ENCODE measurements at places on chromosomes 13 and 19. TPM values are rescaled to one million over a fixed set of nuclear protein-coding genes. Genes with fewer than 3 reads are reported as not detected.

DNA sequence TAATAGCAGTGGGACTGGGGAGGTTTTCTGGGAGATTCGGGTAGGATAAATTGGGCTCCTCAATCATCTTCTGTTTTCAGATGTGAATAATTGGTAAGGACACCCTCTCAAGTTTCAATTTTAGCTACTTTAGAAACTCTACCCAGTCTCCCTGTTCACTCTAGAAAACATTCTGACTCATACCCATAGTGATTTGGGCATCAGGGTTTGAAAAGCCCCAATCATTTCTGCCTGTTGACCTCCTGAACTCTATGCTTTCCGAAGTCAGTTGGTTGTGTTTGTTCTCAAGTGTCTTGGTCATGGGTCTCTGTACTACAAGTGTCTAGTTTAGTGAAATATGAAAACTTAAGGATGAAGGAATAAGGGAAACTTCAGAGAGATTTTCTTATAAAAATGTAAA, 911.3 kb upstream of the GPC6 start:
- no peak for DNase-seq

DNA sequence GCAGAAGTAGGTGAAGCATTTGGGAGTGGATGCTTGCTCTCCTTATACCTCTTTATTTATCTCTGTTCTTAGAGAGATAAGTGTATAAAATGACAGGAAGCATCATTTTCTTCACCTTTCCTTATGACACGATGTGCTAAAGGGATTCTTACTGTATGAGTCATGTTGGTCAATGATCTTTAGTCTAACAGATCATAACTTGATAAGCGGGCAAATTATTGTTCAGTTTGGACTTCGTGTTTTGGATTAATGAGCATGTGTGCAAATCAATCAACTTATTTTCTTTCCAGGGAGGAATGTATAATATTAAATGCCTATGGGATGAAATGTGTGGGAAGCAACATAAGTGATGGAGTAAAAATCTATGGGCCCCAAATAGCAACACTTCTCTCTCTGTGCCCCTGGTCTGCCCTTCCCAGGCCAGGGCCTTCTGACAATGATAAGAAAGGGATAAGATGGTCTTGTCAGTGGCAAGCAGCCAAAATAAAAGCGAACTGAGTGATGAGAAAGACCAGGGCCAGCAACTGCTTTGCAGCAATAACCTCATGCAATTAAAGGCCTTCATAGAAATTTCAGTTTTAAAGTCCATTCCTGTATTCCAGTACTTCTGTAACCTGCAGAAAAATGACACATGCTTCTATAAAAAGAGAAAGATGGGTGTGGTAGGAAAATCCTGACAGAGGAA, 61.4 kb downstream of the SLC10A2 start:
- no peak for DNase-seq

GRCh38 chr13:73984949-73985691, 149.1 kb downstream of the KLF12 start:
- peak; percentile 21 for DNase-seq

GRCh38 chr19:46133101-46133627, 8.7 kb upstream of the IGFL3 start:
- DNase-seq: peak; percentile 52

GRCh38 chr13:44920013-44920412, 69.3 kb downstream of the NUFIP1 start:
- DNase-seq: no peak

DNA sequence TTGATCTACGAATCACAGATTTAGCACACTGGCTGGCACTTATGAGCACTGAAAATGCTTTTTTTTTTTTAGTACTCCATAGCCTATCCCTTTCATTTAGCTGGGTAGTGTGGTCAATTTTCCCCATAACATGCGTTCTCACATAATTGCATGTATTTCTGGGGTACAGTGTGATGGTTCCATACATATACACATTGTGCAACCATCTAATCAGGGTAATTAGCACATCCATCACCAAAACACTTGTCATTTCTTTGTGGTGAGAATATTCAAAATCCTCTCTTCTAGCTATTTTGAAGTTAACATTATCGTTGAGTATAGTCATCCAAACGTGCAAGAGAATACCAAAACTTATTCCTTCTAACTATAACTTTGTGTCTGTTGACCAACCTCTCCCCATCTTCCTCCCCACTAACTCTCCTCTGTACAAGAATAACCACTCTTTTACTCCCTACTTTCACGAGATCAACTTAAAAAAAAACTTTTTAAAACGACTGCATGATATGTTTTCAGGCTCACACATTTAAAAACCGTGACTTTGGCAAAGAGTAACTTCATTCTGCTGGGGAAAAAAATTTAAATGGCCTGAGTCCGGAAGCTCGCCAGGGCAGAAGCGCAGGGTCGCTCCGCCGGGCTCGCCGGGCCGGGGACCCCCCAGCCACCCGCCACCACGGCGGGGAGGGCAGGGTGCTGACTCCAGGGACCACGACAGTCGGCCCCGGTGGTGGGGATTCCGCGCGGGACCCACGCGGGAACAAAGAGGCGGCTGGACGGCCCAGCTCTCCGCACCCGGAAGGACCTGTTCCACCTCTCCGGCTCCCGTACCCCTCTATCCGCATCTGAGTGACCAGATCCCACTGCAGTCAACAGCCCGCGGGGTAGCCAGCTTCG, 868 bp upstream of the UBAC2 start:
- DNase-seq: no peak

GRCh38 chr19:52115526-52116053, 20.0 kb upstream of the ZNF841 start:
- no peak for DNase-seq

- DNase-seq: no peak
These were observed 4.6 kb downstream of the GNA11 start for GRCh38 chr19:3098515-3099346.

DNA sequence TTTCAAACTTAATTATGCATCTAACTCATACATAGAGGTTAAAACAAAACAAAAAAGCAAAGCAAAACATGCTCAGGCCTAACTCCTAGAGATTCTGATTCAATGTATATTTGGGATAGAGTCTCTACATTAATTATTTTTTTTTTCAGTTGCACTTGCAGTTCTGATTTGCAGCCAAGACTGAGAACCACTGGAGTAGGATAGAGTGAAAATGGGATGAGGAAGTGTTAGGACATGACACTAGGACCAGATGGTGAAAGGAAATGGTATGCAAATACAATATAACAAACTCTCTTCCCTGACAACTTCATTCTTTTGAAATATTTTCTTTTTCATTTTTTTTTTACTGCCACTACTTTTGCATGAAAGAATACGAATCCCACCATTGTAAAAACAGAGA, 1.8 kb downstream of the CCDC122 start:
- DNase-seq: no peak

DNA sequence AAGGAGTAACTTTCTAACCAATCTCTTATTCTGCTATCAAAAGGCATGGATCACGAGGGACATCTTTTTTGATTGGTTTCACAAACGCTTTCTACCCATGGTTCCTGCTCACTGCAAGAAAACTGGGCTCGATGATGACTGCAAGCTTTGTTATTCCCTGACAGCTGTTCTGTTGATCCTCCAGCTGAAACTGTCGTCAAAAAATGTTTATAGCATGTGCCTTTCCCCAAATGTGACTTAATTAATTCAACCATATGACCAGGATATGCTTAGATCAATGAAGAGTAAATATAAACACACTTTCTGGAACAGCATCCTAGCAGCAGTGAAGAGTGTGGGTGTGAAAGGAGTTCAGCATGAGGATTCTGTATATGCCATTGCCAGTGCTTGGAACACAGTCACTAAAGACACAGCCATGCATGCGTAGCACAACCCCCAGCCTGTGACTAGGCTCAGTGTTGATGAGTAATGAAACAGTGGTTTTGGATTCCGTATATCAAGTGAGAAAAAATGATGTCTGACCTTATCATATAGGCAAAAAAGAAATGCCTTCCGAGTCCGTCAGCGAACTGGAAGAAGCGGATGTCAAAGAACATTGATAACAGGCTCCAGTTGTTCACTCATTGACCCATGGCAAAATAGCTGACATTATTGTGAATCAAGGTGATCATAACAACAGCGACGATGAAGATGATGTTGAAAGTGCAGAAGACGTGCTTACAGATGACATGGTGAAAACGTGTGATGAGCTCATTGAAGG, 347.4 kb downstream of the FGF9 start:
- DNase-seq: peak; percentile 48

DNA sequence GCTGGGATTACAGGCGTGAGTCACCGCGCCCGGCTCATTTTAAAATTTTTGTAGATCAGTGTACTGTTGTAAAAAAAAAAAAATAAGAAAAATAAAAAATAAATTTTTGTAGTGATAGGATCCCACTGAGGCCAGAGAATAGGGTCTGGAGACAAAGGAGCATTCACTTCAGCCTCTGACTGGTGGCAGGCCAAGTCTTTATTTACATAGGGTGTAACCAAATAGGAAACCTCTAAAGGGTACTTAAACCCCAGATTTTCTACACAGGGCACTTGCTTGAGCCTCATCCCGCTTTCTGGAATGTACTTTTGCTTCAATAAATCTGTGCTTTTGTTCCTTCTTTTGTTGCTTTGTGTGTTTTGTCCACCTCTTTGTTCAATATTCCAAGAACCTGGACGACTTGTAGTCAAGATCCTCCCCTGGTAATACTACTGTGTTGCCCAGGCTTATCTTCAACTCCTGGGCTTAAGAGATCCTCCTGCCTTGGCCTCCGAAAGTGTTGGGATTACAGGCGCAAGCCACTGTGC, 2.1 kb upstream of the PDCD2L start:
- DNase-seq: no peak

DNA sequence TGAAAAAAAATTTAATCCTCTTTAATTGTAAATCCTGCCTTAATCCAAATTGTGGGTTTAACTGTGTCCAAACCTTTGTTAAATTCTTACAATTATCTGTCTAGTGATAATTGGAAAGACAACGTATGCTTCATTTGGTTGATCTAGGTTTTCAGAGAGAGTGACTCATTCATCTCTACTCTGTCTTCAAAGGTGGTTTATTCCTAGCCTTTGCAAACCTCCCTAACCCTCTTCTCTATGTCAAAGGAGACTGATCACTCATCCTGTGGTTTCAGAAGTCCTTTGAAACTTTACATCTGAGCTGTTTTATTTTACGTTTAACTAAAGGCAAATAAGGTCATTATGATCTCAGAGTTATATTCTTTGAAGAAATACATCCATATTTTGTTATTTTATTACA, 8.8 kb upstream of the OXGR1 start:
- no peak for DNase-seq

GRCh38 chr13:77831866-77832265, 86.8 kb downstream of the EDNRB start:
- no peak for DNase-seq

DNA sequence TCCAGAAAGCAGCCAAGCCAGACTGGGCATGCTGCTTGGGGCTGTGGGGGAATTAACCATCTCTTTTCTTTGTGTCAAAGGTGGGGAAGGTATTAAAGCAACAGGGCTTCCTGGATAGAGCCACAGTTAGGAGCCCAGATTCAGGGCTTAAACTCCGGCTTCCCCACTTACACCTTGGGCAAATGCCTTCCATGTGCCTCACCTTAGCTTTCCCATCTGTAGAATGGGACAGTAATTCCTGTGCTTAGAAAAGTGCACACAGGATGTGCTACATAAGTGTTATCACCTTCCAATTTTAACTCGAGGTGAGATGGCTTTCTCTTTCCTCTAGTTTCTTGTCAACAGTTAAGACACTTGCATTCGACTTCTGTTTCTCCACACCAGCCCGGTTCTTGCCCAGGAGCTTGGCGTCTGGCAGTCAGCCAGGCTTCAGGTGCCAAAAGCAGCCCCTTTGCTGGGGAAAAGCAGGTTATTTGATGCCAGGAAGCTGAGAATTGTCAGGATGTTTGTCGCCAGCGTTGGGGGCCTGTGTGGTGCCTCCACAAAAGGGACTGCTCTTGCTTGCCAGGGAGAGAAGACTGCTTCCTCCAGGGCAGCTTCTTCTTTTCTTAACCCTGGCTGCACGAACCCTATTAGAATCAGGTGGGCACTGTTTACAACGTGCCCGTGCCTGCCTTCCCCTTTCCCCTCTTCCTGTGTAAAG, 79.2 kb downstream of the SIPA1L3 start:
- DNase-seq: no peak

- no peak for DNase-seq
These were observed 192.0 kb upstream of the SOX1 start for GRCh38 chr13:111874981-111875380.

DNA sequence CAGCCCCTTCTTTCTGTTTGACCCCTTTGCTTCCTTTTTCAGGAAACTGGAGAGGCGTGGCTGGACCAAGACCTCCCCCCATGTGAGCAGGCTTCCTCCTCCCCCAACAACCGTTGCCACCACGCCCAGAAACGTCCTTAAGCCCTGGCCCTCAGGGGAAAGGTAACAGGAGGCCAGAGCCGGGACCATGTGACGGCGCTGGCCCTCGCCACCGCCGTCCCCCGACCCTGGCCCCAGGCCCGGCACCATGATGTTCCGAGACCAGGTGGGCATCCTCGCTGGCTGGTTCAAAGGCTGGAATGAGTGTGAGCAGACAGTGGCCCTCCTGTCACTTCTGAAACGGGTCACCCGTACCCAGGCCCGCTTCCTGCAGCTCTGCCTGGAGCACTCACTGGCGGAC, 14.4 kb downstream of the SAMD4B start:
- no peak for DNase-seq

GRCh38 chr19:28171983-28172382, 1041.0 kb downstream of the UQCRFS1 start:
- no peak for DNase-seq

DNA sequence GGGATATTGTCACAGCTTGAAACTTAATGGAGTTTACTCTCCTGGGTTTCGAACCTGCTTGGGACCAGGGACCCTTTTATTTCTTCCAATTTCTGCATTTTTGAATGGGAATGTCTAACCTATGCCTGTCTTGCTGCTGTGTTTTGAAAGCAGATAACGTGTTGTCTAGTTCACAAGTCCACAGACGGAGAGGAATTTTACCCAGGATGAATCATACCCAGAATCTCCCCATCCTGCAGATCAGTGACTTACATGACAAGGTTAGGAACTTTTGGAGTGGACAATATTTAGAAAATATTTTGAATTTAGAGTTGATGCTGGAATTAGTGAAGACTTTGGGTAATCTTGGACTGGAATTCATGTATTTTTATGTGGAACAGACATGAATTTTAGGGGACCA, 68.6 kb upstream of the RFXAP start:
- DNase-seq: no peak

DNA sequence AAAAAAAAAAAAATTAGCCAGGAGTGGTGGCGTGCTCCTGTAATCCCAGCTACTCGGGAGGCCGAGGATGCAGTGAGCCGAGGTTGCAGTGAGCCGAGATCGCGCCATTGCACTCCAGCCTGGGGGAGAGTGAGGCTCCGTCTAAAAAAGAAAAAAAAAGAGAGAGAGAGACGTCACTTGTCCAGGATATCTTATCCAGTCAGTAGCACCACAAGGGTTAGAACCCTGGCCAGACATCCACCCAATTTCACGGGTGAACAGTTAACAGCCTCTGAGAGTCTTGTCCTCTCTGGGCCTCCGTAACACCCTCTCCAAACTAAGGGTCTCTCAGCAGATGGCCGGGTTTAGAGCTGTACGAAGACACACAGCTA, 917 bp upstream of the CLPTM1 start:
- no peak for DNase-seq

The PLA2G4C gene
- 9.4 TPM for polyA plus RNA-seq

The CCL25 gene
- polyA plus RNA-seq: 0.65 TPM

The ZNF583 gene
- 16.3 TPM for polyA plus RNA-seq

The ACER1 gene
- polyA plus RNA-seq: 0.23 TPM

The ZNF835 gene
- polyA plus RNA-seq: 5.1 TPM

The FREM2 gene
- 21.2 TPM for polyA plus RNA-seq

The NCAN gene
- polyA plus RNA-seq: 0.05 TPM

The ASF1B gene
- 19.6 TPM for polyA plus RNA-seq

The SYT5 gene
- polyA plus RNA-seq: 0.85 TPM
